NCI-H2081 treated with DMSO at 0.1 percent for 48 hours (cell line): ENCODE measurements at places on chromosomes 4 and X.

- DNase-seq = no peak
These were observed 36.6 kb downstream of the FAM114A1 start for GRCh38 chr4:38904090-38904666.

DNA sequence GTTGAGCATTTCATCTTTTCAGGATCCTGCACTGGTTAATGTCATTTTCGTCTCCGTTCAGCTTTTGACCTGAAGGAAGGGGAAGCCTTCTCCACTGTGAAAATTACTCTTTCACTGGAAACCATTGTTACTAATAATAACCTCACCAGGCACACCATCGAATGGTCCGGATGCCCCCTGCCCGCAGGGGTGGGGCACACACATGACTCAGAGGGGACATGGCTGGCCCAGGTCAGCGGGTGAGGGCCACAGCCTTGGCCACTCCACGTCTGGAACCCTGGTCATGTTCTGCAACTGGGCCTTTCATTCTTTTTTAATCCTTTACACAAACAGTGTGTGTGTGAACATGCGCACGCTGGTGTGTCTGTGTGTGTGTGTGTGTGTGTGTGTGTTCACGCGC lies 191.8 kb downstream of the BCOR start:
- DNase-seq = no peak

- no peak for DNase-seq
These were observed 80.1 kb upstream of the MAML3 start for GRCh38 chr4:140233791-140234696.

GRCh38 chr4:3250956-3251690 lies 2.2 kb downstream of the MSANTD1 start:
- DNase-seq = no peak

DNA sequence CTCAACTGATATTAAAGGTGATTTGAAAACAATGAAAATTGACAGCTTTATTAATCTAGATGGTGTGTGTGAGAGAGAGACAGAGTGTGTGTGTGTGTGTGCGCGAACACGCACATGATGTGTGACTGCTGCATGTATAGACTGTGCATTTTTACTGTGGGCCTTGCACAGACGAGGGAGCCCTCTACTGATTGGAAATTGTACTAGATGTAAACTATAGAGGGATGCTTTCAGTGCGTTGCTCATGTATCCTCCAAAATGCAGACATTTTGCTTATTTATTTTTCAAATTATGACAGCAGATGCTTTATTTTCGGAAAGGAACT lies 168.4 kb upstream of the GK2 start:
- DNase-seq = peak; percentile 0
